ENCODE measurements at places on chromosomes 1 and 21. TPM values are rescaled to one million over a fixed set of nuclear protein-coding genes. Genes with fewer than 3 reads are reported as not detected.

Gene PROK1
- total RNA-seq: not detected

Gene ETV3L
- not detected for total RNA-seq

Gene CD1B
- total RNA-seq: not detected

Gene TRIM45
- 2.9 TPM for total RNA-seq

Gene SEC16B
- 0.38 TPM for total RNA-seq

DNA sequence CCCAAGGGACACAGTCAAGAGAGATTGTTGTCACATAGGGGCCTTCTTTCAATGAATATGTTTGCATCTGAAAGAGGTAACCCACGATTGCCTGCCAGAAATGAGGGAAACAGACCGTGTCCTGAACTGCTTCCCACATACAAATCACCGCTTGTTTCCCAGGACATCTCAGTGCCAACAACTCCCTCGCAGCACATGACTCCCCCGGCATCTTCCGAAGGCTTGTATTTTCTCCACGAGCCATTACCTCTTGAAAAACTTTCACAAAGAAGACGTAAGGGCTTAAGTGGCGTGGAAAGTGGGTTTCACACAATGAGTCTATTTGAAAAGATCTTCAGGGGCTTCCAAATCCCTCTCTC, 31.6 kb upstream of the PDE9A start:
- DNase-seq: no peak

GRCh38 chr1:108570998-108571401, 11.1 kb downstream of the EEIG2 start:
- DNase-seq: no peak

- no peak for DNase-seq
Measured at GRCh38 chr21:42459082-42459460, 37.0 kb downstream of the RSPH1 start.

DNA sequence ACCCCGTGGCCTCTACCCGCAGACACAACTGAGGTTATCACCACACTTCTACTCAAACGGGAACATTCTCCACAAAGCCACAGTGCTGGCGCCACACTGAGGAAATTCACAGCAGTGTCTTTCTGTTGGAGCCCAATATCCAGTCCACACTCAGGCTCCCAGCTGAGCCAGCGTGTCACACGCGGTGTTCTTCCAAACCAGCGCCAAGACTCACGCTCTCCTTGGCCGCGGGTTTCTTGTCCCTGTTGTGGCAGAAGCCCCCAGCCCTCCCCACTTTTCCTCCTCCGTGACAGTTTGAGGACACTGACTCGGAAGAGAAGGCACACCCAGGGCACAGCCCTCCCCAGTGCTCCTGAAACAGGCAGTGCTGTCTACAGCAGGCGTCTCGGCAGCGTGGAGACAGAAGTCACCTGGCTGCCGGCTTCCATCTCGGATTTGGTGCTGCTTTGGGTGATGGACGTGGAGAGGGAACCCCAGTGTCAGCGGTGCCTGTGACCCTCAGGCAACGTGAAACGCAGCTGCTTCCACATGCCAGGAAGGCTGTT, 35.4 kb upstream of the AGPAT3 start:
- DNase-seq: no peak

- DNase-seq: no peak
Measured at GRCh38 chr1:95111014-95111413, 6.1 kb upstream of the TLCD4 start.

- no peak for DNase-seq
Measured at GRCh38 chr1:89762386-89762778, 58.5 kb upstream of the LRRC8D start.

GRCh38 chr1:101511202-101511891, 274.5 kb downstream of the S1PR1 start:
- no peak for DNase-seq

DNA sequence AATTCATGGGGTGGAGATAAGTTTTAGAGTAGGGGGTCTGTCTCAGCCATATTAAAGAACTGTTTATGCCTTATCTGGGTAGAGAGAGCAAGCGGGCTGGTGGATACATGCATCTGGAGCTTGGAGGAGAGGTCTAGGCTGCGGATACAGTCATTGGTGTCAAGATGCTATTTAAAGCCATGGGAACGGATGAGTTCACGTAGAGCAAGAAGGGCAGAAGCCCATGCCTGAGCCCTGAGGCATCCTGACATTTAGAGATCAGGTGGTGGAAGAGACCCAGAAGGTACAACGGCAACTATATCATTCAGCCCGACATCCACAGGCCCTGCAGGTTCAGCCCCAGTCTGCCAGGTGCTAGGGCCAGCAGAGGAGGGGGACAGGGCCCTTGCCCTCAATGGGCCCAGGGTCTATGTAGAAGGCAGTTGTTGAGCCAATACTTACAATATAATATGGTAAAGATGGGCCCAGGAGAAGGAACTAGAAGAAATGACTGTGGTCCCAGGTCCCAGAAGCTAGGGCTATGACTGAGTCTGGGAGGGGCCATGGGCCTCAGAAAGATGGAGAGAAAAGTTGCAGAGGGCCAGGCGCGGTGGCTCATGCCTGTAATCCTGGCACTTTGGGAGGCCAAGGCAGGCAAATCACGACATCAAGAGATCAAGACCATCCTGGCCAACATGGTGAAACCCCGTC, 15.2 kb upstream of the CHI3L1 start:
- DNase-seq: no peak

- DNase-seq: no peak
Measured at GRCh38 chr1:6245869-6246496, 2.0 kb downstream of the HES3 start.

Measured in NCI-H460 (cell line).